ENCODE measurements at places on chromosomes 4 and X.
A peak's percentile ranks its signal among the peaks of the same experiment; 100 is the strongest.

GRCh38 chr4:21699446-21699845 is 249.1 kb downstream of the KCNIP4 start:
- no peak for DNase-seq

DNA sequence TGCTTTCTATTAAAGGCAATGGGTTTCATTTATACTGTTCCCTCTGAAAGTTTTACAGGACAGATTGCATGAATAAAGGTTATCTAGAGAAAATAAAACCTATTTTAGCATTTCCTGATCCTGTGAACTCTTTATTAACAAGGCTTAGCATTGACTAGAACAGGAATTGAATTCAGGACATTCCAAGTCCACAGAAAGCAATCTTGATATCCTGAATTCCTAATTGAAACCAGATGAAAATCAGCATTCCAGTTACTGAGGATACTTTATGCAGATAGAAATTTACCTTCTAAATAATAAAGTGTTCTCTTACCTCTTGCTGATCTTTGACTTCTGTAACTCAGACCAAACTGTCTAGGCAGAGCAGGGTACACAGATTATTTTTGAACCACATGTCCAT is 151.4 kb downstream of the ZNF518B start:
- DNase-seq: no peak

DNA sequence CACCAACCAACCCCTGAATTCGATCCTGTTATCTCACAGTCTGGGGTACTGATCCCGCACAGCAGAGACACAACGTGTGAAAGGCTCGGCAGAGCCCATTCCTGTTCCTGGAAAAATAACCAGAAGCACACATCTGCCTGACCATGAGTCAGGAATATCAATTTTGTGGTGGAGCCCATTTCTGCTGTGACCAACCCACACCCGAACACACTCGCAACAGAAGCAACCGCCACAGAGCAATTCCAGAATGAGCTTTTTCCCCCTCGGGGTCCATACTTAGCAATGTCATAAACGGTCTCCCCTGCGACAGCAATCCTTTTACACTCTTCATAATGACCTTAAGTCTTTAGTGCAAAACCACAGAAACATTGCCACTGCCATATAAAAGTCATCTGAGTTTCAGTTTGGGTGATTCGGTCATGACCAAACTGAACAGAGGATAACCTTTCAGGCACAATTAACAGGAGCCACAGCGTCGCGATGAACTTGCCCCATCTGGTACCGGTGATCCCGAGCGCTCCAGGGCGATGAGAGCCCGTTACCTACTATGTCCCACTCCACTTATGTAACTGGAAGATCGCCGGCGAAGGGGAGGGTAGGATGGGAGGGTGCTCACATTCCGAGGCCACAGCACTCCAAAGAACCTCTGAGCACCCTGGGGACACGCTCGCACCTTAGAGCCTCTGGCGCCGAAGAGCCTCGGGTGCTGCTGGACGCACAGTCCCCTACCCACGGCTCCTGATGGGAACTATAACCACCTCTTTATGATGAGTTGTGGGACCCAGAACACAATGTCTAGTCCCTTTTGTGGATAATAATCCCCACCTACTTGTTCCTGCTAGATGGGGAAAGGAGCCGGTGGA is 1.1 kb downstream of the MECP2 start:
- DNase-seq: peak; percentile 5

DNA sequence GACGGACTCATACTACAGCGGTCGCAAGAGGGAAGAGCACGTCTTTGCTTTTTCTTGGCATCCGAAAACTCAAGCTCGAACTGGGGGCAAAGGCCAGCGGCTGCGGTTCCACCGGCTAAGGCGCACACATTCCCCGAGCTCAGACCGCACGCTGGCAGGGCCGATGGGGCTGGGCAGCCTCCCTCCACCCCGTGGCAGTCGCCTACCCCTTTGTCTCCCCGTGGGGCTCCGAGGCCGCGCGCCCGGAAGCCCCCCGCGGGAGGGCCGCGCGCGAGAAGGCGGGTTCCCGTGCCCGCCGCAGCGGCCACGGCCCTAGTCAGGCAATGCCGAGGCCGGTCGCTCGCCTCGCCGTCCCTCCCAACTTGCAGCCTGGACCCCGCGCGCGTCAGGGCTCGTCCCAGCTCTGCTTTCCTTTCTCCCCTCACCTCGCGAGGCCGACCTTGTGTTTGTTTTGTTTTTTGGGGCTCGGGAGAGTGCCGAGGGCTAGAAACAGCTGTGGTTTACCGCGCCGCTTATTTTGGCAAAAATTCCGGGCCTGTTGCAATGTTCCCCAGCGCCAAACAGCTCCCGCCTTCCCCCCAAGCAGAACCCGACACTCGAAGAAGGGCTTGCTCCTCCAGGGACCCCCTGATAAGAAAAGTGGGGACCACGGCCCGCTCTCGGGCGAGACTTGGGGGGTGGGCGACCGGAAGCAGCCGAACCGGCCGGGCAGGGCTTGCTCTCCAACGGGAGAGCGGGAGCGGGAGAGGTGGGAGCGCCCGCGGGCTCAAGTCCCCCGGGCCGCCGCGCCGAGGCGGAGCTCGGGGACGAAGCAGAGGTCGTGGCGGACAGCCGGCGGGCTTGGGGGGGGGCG is 561 bp upstream of the N4BP2 start:
- peak; percentile 47 for DNase-seq

DNA sequence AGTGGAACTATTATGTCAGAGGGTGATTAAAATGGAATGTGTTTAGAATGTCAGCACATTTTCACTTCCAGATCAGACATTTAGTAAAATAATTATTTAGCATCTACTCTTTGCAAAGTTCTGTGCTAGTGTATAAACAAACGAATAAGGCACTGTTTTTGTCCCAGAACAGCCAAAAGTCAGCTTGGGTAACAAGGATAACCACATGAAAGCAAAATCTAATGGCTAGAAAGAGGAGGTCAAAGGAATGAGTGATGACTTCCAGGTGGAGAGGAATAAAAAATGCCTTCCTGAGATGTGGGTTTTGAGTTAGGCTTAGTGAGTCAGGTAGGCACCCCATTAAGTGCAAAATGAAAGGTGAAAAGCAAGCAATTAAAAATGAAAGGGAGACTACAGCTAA is 112.6 kb downstream of the ATP10D start:
- DNase-seq: no peak

DNA sequence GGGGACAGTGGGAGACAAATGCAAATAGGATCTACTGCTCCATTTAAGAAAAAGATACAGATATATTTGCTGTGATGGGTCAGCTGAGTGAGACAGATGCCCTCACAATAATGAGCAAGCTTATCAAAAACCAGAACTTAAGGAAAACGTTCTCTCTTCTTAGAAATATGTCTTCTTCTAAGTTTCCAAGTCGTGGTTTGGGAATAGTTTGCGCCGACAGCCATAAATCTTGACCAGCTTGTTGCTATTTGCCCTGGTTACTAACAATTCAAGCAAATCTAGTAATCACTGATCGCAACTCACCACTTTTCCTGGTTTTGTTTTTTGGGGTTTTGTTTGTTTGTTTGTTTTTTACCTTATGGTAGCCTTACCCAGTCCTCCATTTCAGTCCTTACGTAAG is 67.6 kb upstream of the GUCY1A1 start:
- no peak for DNase-seq

GRCh38 chr4:154328030-154328429 is 163.6 kb downstream of the DCHS2 start:
- DNase-seq: no peak

DNA sequence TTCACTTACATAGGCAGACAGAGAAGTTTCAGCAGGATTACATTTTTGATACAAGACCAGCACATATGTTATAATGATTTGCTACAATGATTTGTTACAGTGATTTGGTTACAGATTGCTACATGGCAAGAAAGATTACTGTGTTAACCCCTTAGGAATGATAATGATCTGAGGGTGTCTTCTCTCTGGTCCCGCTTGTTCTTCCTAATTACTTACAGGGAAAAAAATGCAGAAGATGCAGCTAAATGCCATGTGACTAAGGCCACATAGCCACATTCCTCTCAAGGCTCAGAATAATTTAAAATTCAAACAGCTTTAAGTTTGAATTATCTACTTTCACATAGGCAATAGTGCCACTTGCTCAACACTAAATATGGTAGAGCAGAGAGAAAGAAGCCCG is 9.7 kb upstream of the LAP3 start:
- no peak for DNase-seq

- DNase-seq: no peak
These were observed 17.7 kb upstream of the TMEM154 start for GRCh38 chr4:152697284-152698088.

DNA sequence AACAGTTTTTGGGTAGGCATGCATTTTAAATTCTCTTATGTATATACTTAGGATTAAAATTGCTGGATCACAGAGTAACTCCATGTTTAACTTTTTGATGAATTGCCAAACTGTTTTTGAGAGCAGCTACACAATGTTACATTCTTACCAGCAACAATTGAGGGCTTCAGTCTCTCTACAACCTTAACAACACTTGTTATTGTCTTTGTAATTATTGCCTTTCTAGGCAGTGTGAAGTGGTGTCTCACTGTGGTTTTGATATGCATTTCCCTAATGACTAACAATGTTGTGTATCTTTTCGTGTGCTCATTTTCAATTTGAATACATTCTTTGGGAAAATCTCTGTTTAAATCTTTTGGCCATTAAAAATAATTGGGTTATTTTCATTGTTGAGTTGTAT is 17.3 kb upstream of the F11 start:
- no peak for DNase-seq

DNA sequence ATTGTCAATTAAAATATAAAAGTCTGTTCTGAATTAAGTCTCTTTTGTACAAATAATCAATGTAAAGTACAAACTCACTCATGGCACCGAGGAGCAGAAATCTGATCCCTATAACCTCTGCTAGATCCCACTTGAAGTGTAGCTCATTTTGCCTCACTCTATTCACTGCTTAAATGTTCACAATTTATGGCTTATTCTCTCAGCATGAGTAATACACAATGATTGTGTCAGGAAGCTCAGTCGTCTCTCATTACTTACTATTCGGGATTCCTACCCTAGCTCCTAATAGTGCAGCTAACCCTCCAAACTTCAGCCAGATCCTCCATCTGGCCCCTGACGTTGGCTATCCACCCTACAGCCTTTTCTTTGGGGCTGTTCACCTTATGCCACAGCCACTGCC is 4.7 kb upstream of the AMMECR1 start:
- DNase-seq: no peak

GRCh38 chrX:134167591-134168203 is 69.3 kb upstream of the CCDC160 start:
- no peak for DNase-seq

GRCh38 chr4:7768736-7769135 is 170.9 kb downstream of the AFAP1 start:
- DNase-seq: no peak

DNA sequence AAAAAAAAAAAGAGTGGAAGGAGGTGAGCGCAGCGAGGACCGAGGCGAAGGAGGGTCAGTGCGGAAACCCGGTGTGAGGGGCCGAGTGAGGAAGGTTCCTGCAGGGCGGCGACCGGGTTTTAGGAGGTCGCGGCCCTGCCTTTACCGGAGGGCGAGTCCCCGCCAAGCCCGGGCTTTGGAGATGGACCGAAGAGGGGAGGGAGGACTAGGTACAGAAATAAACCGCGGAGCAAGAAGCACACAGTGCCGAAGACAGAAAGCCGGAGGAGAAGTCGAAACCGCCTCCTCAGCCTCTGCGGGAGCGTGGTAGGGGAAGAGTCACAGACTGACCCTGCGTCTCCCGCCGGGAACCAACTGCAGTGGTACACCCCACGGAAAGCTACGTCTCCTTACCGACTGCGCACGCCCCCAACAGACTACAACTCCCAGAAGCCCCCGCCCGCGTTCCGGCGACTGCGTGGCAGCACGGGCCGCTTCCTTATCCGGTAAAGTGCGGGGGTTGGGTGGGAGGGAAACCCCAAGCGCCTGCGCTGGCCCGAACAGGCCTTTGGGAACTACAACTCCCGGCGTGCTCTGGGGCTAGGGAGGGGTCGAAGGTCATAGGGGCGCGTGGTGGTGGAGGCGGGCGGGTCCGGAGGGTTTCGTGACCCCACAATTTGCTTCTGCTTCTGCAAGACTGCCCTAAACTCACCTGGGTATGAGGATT is at the start of gene NFXL1:
TSS of gene NFXL1 (minus strand) at position 364 of the 706 bp plus-strand sequence. CDS start 380 bp downstream, outside the sequence.
- DNase-seq: peak; percentile 97

- no peak for DNase-seq
These were observed 437.9 kb downstream of the AFF2 start for GRCh38 chrX:148938348-148938747.

- no peak for DNase-seq
These were observed 209.7 kb upstream of the NPY2R start for GRCh38 chr4:154998773-154999172.

- DNase-seq: no peak
These were observed 328.0 kb upstream of the PABPC4L start for GRCh38 chr4:134529629-134530028.

GRCh38 chr4:154489558-154490233 is 1.9 kb downstream of the DCHS2 start:
- no peak for DNase-seq

GRCh38 chr4:25246680-25247611 is 13.1 kb downstream of the PI4K2B start:
- DNase-seq: no peak

- DNase-seq: no peak
These were observed 68.6 kb downstream of the CAMK2D start for GRCh38 chr4:113692809-113693411.

DNA sequence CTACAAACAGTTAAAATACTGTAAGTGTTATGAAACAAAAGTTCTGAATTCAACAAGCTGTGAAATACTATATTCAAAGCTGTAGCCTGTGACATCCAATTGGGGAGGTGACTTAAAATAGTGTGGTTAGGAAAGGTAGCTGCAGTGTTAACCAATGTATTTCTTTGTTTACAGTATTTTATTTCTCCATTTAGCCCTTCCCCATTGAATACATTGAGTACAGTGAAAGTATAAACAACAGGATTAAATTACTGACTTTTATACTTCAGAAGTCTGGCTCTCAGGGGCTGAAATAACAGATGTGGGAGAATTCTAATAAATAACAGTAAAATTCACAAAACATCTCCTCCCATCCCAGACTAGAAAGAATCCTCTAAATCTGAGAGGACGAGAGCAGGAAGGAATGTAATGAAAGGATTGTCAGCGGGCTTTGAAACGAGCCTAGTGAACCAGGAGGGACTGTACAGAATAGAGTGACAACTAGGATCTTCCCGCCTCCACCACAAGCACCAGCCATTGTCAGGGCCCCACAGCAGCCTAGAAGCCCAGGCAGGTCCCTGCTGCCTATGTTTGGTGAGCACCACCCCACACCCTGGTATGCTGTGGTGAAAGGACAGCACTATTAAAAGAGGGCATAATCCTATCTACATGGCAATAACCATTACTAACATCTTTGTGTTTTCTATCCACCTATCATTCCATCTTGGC is 73.7 kb downstream of the SPCS3 start:
- DNase-seq: no peak

DNA sequence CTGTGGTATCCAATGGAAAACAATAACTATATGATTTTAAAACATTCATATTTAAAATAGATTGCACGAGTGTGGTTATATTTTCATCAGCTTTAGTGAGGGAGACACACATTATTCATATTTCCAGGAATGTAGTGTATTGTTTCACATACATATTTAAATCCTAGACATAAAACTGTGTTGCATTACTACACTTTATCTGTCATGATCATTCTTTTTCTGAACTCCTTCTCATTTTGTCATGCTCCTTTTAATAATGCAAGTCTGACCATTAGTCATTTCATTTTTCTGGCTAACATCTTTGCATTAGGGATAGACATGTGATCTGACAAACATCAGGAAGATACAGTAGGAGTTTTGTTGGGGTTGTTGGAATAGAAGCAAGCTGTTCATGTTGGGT is 1382.7 kb downstream of the PCDH7 start:
- no peak for DNase-seq
